Gastrocnemius medialis (tissue), 4 donors: ENCODE measurements at places on chromosomes 7 and 10. TPM values are rescaled to one million over a fixed set of nuclear protein-coding genes. Genes with fewer than 3 reads are reported as not detected.

MYL10 gene
- total RNA-seq, result not detected

HOXA11 gene
- 7.1 TPM for total RNA-seq

SLC16A9 gene
- total RNA-seq, result 0.73 TPM

SLC29A4 gene
- 1.7 TPM for total RNA-seq

BMPER gene
- 11.0 TPM for total RNA-seq

SEMA3E gene
- 0.32 TPM for total RNA-seq

SUN1 gene
- total RNA-seq, result 154 TPM

ST8SIA6 gene
- total RNA-seq, result 0.58 TPM

GPR15LG gene
- not detected for total RNA-seq

OR13A1 gene
- not detected for total RNA-seq

GDF2 gene
- not detected for total RNA-seq
